T-helper 9 cell (primary cell): ENCODE measurements at places on chromosomes 6 and 20.

DNA sequence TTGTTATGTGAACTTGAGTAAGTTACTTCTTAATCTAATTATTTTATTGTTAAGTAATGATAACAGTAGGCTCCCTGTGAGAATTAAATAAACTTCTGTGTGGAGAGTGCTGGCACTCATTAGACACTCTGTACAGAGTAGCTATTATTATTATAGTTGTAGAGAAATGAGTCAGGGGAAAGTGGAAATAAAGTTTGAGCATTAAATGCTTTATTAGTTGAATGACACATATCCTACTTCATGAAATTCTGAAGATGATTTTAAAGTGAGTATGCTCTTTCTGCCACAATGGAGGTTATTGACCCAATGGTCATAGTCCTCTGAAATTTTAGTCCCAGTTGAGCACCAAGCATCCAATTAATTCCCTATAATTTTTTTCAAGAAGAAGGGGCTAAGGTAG is 5.9 kb downstream of the ECI2 start:
- no peak for DNase-seq

DNA sequence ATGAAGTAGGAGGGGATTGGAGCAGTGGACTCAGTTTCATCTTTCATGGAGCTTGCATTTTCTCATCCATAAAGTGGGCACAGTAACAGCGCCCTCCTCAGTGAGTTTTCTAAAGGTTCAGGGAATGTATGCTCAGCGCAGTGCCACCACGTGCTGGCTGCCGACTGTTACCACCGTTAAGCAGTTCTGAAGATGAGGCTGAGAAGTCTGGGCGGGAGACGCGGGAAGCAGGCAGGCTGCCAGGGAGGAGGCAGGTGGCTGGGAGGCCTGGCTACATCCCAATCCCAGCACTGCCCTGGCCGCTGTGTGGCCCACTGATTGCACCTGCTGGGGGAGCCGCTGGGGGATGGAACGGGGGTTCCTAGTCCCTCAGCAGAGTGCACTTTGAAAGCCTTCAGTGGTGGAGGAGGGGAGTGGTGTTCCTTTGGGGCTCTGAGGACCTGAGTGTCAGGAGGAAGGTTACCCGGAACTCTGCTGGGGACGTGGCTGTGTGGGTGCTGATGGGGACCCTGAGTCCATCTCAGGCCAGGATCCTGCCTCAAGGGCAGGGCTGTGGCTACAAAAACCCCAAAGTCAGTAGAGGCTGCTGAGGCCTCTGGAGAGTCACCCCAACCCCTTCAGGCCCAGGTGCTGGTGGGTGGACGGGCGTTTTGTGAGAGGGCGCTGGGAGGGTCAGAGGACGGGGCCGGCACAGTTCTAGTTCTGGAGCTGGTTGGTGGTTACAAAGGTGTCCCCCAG is 28.0 kb upstream of the PHACTR3 start:
- DNase-seq, result no peak

DNA sequence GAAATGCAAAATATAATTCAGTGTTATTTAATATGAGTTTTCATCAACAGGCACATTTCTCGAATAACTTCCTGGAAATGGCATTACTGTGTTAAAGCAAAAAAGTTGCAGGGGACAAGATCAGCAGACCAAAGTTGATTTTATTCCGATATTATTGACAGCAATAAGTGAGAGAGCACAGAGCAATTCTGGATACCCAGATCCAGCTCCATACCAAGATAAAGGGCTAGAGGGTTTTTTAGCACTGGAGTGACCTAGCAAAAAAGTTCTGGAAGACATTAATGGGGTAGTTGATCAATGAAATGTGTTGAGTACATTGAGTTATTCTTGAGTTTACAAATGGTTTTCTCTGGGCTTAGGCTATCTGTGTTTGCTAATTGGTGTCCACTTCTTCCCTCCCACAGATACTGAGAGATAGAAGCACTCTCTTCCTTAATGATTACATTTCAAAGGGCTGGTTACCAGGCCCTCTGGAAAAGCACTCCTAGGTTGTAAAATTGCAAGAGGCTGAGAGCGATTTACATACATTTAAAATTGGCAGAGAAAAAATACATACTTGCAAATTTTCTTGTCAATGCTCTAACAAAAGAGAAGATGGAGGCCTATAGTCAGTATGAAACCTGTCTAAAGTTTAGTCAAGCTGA is 47.0 kb upstream of the MANEA start:
- DNase-seq, result no peak

DNA sequence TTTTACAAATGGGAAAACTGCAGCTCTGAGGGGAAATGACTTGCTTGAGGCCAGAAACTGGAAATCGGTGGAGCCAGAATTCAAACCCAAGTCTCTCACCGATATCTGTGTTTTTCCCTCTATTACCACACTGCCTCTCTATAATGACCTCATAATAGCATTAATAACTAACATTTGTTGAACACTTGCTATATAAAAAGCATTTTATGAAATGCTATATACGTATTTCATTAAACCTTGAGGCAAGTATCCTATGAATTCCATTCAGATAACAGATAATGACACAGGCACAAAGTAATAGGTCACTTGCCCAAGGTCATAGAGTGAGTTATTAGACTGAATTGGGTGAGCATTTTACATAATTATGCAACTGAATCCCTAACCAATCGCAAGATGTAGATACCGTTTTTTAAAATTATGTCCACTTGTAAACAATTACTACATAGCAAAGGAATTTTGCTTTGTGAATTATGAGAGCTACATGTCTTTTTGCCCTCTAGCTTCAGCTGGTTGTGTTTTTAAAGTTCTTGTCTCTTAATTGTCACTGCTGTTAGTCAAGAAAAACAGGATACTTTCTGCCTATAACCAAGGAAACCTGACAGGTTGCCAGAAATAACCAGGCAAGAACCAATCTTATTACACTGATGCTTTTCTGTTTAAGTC is 4.7 kb downstream of the DSN1 start:
- DNase-seq, result no peak

GRCh38 chr6:155854787-155855186 is 399.1 kb upstream of the NOX3 start:
- no peak for DNase-seq

GRCh38 chr6:160137130-160137988 is 15.7 kb downstream of the SLC22A1 start:
- no peak for DNase-seq

GRCh38 chr6:156988276-156989158 is 211.3 kb downstream of the ARID1B start:
- no peak for DNase-seq

GRCh38 chr6:135996668-135997067 is 145.2 kb downstream of the PDE7B start:
- DNase-seq, result no peak

GRCh38 chr6:52155791-52156576 is 30.2 kb upstream of the IL17A start:
- no peak for DNase-seq

DNA sequence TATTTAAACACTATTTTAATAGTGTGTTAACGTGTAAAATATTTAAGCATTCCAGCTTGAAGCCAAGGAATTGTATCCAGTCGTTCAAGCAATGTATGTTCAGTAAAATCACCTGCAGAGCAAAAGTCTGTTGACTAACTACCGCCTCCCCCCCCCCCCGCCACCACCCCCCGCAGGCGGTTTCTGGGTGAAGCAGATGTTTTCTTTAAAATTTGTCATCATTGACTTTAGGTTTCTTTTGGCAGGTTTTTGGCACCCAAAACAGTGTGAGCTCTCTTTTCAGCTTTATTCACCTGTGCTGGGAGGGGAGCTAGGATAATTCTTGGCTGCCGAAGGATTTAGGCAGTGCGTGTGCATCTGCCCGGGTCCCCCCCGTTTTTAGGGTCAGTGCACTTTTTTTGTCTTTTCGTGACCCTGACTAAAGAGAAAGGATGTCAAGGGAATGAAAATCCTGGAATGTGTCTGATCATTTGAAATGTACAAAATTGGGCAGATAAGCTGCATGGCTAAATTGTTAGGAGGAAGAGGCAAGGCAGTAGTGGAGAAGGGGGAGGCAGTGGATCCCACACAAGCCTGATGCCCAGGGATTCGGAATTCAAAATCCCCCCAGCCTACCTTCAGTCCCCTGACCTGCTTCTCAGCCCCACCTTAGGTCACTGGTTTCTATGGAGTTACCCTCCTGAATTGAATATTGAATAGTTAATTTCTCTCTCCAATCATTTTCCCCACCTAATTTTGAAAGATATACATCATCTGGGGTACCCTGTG is 1.1 kb downstream of the EDN1 start:
- no peak for DNase-seq

DNA sequence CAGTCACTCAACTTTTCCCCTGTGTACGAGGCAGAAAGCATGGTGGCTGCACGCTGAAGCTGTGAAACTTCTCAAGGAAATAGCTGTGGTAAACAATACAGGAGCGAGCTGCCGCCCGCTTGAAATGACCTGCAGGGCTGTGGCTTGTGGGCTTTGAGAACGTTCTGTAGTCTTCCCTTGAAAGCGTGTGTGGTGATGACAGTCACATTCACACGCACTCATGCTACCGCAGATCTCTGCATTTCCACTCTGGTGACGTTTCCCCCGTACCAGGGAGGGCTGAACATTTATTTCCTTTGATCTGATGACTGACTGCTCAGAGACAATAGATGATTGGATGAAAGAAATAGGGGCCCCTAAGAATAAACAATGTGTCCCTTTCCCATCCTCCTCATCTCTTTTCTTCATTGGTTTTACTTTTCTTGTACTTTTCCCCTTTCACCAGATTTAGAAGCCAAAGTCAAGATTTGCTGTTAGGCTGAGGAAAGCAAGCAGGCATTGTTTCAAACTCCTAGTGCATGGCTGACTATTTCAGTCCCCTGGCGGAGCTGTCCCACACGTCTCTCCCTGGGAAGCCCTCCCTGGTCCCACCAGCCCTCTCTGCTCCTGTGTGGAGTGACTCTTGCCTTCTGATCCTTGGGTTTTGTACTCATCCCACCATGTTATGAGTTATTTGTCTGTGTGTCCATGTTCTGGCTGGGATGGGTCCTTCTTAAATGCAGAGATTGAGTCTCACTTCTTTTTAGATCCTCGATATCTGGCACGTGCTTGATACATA is 3.9 kb downstream of the SYTL3 start:
- peak; percentile 75 for DNase-seq

DNA sequence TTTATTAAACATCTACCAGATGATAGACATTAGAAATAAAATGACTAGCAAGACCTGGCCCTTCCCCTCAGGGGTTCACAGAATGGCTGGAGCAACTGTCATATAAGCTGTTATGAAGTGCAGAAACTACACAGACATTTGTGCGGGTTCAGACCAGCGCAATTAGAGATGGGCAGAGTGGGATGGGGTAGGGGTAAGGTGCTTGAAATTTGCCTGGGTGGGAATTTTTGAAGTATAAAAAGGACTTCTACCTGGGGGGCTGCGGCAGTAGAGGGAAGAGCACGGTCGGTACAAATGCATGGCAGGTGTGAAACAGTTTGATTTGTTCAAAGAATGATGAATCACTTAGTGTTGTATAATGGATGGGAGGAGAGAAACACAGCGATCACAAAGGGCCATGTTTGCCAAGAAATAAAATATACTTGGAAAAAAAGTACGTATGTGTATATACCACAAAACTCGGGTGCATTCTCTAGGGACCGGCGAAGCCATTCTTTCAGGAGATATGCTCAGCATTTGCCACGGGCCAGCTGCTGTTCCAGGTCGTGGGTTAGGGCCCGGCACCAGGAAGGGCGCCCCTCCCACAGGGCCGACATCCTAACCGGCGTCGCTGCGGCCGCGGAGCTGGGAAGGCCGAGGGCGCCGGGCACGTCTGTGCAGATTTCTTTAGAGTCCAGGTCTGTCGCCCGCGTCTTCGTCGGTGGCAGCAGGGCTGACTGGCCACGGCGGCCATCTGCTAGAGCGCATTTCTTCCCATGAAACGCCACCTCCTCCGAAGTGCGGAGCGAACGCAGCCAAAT is 809 bp upstream of the NOL7 start:
- no peak for DNase-seq

DNA sequence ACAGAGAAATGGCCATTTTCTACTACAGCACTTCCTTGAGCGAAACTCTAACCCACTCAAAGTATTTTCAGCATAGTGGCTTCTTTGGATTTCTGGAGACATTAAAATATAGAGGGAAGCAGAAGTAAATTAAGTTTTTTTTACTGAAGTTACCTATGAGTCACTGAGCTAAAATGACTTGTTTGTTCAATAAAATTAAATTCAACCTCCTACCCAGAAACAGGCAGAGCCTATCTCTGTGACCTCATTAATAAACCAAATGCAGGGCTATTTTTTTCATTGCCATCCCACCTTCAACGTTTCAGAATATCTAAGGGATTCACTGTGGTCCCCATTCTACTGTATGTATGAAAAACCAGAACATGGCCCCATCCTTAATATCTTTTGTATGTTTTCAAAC is 133.0 kb downstream of the MTFR2 start:
- no peak for DNase-seq

GRCh38 chr20:59334651-59335300 is 34.4 kb downstream of the EDN3 start:
- no peak for DNase-seq

DNA sequence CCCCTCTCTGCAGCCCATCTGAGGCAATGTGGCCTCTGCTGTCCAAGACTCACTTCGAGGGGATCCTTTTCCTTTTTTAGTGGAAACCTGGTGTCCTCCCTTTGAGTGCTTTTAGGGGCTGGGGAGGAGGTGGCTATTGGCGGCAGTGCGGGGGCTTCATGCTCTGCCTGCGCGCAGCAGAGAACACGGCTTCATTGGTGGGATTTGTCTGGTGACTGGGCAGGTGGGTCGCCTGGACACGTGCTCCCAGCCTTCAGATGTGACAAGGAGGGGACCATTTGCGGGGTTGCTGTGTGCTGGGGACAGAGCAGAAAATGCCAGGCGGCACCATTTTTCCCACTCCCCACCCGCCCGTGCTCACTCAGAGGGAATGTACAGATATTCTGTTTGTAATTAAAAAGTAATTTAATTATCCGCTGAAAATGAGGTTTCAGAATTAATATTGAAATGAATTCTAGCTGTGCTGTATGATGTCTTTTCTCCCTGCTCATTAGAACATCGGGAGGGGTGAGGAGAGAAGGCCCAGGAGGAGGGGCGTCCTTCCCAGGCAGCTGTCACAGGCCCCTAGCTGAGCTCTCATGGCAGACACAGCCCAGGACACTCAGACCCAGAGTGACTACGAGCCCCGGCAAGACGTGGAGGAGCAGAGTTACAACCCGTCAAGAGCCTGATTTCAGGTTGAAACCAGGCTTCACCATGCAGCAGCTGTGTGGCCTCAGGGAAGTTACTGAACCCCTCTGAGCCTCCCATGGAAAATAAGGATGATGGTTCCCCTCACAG is 417.2 kb upstream of the SULF2 start:
- DNase-seq, result no peak

DNA sequence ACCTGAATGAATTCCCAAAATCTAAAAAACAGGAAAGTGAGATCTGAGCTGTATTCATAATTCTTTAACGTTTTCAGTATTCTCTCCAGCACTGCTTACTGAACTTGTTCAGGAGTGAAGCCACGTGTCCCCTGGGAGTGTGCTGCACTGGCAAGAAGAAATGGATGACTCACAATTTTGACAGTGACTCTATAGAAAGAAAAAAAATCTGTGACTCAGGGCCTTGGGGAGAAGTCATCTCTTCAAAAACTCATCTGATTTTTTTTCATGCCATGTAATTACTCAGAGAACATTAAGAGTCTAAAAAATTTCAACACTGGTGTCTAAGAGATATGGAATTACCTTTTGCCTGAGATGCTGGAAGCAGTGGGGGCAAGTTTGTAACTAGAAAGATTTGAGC is 39.7 kb downstream of the ANKEF1 start:
- no peak for DNase-seq
